ENCODE measurements at places on chromosomes 1 and 21.
A peak's percentile ranks its signal among the peaks of the same experiment; 100 is the strongest.

DNA sequence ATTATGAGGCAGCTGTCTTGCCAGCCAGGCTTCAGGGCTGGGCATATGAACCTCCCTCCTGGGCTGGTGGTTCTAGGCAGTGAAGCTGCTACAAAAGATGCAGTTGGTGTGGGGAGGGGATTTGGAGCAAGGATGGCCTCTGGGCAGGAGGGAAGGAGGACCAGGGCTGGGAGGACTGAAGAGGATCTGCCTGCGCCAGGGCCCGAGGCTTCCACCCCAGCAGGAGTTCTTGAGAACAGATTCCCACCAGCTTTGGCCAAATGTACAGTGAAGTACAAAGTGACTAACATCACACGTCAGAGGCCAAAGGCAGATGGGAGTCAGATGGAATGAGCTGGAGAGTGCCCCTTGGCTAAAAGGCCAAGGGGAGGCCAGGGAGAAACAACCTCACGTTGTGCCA, 62.4 kb downstream of the DDX20 start:
- no peak for DNase-seq

DNA sequence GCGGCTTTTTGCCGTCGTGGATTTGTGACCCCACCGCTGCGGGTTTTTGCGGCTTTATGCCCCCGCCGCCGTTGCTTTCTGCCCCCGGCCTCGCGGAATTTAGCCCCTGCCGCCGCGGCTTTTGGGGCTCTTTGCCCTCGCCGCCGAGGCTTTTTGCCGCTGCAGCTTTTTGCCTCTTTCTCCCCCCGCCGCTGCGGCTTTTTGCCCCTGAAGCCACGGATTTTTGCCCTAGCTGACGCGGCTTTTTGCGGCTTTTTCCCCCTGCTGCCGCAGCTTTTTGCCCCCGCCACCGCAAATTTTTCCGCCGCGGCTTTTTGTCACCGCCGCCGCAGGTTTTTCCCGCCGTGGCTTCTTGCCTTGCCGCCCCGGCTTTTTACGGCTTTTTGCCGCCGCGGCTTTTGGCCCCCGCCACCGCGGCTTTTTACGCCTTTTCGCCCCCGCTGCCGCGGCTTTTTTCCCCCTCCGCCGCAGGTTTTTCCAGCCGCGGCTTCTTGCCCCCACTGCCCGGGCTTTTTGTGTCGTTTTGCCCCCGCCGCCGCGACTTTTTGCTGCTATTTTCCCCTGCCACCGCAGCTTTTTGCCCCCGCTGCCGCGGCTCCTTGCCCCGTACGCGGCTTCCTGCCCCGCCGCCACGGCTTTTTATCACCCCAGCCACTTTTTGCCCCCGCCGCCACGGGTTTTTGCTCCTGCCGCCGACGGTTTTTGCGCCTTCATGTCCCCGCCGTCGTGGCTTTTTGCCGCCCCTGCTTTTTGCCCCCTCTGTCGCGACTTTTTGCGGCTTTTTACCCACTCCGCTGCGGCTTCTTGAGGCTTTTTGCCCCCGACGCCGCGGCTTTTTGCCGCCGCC, 3933.6 kb downstream of the SRGAP2C start:
- no peak for DNase-seq

GRCh38 chr1:99106274-99106673, 101.6 kb upstream of the PLPPR5 start:
- DNase-seq, result no peak

DNA sequence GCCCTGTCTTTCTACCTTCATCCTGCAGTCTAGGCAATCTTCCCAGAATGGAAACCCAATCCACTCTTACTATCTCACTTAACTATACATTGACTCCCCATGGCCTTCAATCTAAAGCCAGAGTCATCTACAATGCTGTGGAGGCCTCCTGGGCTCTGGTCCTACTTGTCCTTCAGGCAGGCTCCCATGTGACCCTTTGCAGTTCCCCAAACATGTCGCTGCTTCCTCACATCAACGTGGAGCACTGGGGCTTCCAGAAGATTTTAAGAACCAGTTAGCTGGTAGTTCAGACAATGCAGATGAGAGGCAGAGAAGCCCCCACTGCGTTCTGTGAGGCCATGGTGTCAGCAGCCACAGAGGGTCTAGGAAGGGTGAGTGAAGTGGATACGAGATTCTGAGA, 18.6 kb downstream of the LYPD8 start:
- DNase-seq, result no peak

DNA sequence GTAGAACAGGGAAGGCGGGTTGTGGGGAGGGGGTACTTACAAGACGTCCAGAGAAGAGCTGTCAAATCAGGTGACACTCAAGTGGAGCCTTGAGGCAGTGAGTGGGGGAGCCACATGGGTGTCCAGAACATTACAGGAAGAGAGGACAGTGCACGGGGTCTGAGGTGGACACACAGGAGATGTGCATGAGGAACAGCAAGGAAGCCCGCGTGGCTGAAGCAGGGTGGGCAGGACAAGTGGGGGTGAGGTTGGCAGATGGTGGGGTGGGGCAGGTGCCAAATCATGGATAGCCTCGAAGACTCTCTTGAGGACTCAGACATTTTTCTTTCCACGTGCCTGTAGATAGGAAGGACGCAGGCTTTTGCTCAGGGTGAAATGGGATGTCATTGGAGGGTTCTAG, 921 bp downstream of the SMPDL3B start:
- DNase-seq, result no peak

- DNase-seq, result no peak
Observed at GRCh38 chr1:222370081-222370912, 177.6 kb downstream of the HHIPL2 start.

DNA sequence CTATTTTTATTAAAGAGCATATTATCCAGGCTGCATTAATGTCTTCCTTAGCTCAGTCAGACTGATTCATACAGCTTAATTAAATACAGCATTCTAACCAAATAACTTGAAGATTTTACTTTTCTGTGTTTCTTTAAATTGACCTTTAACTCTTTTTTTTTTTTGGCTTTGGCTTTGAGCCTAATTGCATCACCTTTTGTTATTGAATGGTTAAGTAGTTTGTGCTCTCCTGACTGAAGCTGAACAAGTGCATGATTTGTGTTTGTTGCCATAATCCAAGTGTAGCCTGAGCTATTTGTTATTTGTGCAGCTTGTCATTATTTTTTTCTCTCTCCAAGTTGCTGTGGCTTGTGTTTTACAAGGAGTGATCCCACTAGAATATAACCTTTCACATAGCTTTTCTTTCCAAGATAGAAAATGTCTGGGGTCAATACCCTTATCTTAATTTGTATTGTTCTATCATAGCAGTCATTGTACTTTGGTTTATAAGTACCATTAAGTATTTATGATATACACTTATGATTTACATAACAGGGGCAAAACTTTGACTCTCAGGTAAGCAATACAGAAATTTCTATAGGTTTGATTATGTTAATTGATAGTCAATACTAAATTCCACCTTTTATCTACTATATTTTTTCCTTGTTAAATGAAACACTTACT, 31.6 kb downstream of the CDC14A start:
- no peak for DNase-seq

- no peak for DNase-seq
Observed at GRCh38 chr1:176174108-176174507, 33.0 kb downstream of the COP1 start.

- no peak for DNase-seq
Observed at GRCh38 chr1:92481971-92482664, 4.6 kb downstream of the GFI1 start.

- DNase-seq, result no peak
Observed at GRCh38 chr1:180849031-180849775, 63.5 kb upstream of the KIAA1614 start.

DNA sequence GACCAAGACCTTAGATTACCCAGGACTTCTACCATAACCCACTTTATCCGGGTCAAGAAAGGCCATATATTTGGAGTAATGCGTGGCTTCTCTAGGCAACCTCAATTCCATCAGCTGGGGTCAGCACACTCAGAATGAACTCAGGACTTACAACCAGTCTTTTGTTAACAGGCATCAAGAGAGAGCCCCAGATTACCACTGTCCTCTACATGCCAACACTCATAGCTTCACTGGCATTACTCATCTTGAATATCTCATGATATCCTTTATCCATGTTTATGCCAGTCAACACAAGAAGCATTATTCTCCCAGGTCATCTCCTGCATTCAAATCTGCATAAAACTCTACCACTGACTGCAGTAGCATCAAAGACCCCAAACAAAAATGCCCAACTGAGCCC, 6.6 kb upstream of the FCGR2A start:
- DNase-seq, result no peak

DNA sequence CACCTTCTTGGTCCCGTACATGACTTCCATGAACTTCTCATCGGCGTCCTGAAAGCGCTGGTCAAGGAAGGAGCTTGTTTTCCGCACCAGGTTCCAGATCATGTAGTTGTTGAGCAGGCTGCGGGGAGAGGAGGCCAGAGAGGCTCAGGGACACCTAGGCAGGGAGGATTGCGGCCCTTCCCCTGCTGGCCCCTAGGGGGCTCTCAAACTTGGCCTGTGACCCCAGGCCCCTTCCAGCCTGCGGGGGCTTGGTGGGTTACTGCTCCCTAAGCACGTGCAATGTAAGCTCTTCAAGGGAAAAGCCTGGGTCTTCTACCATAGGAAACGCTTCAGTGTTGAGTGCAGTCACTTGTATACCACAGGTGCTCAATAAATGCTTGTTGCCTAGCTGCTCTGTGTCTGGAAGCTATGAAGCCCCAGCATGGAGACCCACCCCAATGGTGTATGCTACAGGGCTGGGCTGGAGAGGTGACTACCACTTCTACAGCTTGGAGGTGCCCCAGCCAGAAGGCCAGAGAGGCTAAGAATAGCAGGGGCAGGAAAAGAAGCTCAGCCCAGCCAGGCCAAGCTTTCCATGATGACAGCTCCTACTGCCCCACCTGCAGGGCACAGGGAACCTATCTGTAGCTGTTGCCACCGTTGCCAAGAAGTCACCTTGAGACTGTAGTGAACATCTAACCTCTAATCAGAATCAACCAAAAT, 45.1 kb downstream of the ECE1 start:
- DNase-seq, result no peak

GRCh38 chr1:118711356-118711755, 276.8 kb downstream of the TBX15 start:
- DNase-seq, result no peak

- peak; percentile 65 for DNase-seq
Observed at GRCh38 chr1:111214884-111215283, 12.6 kb upstream of the CHI3L2 start.

DNA sequence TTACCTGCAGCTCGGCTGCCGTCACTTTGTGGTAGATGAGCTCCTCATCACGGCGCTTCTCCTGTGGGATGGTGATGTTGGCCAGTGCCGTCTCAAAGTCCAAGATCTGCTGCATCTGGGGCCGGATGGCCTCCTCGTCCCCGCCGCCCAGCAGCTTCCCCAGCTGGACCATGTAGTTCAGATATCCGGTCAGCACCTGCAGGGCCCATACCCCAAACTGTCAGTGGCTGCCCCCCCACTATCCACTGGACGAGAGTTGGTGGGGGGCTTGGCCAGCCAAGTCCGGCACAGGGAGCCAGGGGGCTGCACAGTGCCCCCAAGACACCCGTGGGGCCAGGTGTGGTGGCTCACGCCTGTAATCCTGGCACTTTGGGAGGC, 34.3 kb downstream of the ECE1 start:
- DNase-seq, result no peak

DNA sequence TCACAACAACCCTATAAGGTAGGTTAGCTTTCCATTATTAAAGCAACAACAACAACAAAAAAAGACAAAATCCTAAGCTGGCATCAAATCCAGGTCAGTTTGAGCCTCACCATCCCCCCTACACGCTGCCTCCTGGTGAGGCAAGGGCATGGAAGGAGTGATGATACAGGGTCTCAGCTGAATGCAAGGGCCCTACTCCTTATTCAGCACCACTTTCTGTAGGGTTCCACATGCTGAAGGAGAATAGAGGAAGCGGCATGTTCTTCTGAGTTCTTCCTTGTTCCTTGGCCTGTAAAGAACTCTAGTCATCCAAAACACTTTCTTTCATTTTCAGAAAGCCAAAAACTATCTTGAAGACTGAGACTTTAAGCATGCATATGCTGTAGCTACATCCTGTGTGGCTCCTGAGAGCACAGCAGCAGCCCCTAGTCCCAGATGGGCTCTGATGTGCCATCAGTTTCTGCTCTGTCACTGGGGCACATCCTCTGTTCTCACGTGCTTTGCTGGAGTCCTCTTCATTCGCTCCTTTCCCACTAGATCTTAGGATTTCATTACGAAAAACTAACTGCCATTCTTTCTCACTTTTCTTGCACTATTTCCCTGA, 6.2 kb downstream of the ILDR2 start:
- DNase-seq, result no peak

- DNase-seq, result no peak
Observed at GRCh38 chr1:5394111-5394510, 598.1 kb downstream of the NPHP4 start.

DNA sequence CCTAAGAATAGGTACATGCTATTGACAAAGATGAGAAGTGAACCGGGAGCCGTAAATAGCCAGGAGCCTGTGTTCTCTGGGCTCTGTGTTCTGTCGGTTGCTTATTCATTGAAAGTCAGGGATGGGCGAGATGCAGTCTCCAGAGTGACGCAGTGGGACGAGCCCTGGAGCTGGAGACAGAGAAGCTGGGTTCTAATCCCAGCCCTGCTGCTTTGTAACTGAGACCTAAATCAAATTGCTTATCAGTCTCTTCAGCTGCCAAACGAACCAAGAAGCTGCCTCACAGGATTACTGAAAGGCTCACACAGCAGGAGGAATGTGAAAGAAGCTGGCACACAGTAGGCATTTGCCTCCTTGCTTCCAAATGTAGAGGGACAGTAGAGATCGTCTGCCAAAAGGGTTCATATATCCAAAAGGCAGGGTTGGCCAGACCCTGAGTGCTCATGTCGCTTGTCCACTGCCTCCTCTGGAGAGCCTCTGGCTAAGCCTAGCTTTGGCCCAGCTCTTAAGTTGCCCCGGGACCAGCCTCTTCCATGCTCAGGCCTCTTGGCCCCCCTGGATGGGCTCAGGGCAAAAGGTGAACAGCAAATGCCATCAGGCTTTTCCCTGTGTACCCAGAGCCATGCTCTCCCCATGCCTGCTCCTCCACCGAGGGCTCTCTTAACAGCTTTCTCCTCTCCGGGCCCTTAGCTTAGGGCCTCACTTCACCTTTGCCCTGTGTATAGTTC, 134.2 kb upstream of the IPO9 start:
- DNase-seq, result no peak

GRCh38 chr1:196661345-196661744, 9.5 kb downstream of the CFH start:
- DNase-seq, result no peak

GRCh38 chr1:10965546-10966226, 46.8 kb upstream of the TARDBP start:
- DNase-seq, result peak; percentile 37

- DNase-seq, result no peak
Observed at GRCh38 chr1:244068567-244068966, 17.5 kb downstream of the ZBTB18 start.

Data from CD4-positive, alpha-beta T cell treated with Interleukin-10 for 1 hour (primary cell).